ENCODE measurements at places on chromosomes 5 and 9.

DNA sequence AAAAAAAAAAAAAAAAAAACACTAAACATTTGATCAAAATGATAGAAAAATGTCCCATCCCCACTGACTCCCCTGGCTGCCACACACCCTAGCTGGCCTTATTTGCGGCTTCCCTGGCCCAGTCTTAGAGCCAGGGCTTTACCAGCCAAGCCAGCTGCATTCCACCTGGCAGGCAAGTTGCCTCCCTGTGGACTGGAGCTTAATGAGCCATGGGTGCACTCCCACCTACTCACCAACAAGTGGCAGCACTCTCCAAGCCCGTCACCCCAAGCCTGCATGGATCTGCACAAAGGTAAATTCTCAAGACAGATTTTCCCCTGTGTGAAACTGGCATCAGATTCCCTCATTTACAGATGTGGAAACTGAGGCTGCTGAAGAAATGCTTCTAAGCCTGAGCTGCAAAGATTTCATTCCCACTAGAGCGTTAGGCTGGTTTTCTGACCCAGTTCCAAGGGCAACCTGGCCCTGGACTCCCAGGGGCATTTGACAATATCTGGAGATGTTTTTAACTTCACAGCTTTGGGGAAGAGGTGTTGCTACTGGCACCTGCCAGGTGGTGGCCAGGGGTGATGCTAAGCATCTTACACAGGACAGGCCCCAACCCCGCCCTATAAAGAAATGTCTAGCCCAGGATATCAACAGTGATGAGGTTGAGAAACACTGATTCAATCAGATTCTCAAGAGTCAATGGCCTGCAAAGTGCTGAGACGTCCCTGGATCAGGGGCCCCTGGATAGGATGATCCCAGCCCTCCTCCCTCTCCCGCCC lies 21.9 kb upstream of the VDAC1 start:
- no peak for DNase-seq

- peak; percentile 21 for DNase-seq
Observed at GRCh38 chr5:15995341-15996052, 184.1 kb downstream of the MARCHF11 start.

- no peak for DNase-seq
Observed at GRCh38 chr9:22354699-22355384, 91.8 kb upstream of the DMRTA1 start.

GRCh38 chr9:21674894-21675293 lies 127.5 kb upstream of the MTAP start:
- no peak for DNase-seq

GRCh38 chr5:79689541-79690466 lies at the start of gene CMYA5:
Gene CMYA5 (plus strand): TSS chr5:79689836. CDS start chr5:79689908, 72 bp downstream.
- no peak for DNase-seq

- DNase-seq: no peak
Observed at GRCh38 chr5:179367491-179367890, 22.2 kb upstream of the ADAMTS2 start.
